ENCODE measurements at places on chromosomes 1 and 21.

- DNase-seq, result no peak
Observed at GRCh38 chr1:235613602-235614001, 36.0 kb downstream of the GNG4 start.

DNA sequence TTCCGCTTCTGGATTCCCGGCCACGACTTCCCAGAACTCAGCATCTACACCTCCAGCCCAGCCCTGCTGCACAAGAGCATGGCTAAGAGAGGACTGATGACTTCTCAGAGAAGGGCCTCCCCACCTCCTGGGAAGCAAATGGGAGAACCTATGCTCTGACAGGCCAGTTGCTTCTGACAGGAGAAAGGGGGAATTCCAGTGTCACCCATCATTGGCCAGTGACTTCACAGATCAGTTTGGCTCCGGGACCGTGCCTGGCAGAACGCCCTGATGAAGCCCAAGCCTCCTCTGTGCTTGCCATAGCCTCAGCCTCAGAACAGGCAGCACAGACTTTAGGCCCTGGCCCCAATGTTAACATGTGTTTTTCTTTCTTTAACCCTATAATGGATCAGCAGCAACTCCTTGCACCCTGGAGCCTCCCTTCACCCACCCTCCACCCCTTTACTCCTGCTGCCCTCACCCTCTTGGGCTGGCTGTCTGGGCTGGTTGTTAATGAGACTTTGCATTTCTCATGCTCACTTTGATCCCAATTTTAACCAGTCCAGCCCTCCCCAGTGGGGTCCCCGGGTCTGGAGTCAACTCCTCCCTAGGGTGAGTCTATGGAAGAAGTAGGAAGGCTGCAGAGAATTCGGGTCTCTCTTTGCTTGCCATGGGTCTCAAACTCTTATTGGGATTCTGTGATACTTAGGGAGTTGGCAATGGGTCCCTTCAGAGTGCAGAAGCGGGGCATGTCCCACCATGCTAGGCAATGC is 42.7 kb upstream of the SLC30A1 start:
- no peak for DNase-seq

DNA sequence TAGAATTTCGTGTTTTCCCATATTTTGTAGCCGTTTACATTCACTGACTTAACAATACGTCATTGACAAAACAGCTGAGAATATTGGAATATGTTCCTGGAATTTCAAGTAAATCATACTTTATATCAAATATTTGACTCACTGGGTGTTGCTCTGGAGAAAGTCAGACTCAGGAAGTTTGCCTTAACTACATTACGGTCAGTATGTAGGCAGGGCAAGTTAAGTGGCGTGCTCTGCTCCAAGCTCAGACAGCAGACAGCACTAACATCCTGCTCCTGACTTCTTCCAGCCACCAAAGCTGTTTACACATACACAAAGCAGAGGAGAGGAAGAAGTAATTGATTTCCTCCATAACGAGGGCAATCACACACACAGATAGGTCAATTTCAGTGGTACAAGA is 414.6 kb downstream of the LRRIQ3 start:
- no peak for DNase-seq

GRCh38 chr1:163170975-163171676 is 31.6 kb downstream of the RGS5 start:
- no peak for DNase-seq

DNA sequence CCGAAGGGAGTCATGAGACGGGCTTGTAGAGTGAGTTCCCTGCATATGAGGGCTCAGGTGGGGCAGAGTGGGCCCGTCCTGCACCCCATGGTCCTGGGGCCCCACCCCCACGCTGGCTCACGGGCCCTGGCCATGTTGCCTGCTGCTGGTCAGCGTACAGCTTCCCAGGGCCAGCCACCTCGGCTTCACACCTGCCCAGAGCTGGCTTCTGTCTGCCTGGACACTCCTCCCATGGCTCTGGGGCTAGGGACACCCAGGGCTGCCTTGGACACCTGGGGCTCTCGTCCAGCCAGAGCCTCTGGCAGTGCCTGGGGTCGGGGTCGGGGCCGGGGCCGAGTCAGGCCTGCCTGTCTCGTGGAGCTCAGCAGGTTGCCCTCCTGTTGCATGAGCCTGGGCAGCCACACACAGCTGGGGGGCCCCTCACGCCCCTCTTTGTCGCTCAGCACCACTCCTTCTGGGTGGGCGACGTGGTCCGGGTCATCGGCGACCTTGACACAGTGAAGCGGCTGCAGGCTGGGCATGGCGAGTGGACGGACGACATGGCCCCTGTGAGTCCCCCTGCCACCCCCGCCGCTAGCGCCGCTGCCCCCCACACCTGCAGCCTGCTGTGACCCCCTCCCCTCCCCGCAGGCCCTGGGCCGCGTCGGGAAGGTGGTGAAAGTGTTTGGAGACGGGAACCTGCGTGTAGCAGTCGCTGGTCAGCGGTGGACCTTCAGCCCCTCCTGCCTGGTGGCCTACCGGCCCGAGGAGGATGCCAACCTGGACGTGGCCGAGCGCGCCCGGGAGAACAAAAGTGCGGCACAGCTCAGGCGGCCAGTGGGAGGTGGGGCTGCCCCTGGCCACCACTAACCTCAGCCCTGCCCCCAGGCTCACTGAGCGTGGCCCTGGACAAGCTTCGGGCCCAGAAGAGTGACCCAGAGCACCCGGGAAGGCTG is 5.5 kb upstream of the MMP23B start:
- DNase-seq, result no peak
